Stimulated activated CD4-positive, alpha-beta T cell treated with anti-CD3 and anti-CD28 coated beads, Interleukin-2, amount 100 ng/mL, for 4 hours (primary cell): ENCODE measurements at places on chromosomes 1 and 21.

- no peak for DNase-seq
These were observed 31.8 kb downstream of the KCNK2 start for GRCh38 chr1:215114154-215114933.

DNA sequence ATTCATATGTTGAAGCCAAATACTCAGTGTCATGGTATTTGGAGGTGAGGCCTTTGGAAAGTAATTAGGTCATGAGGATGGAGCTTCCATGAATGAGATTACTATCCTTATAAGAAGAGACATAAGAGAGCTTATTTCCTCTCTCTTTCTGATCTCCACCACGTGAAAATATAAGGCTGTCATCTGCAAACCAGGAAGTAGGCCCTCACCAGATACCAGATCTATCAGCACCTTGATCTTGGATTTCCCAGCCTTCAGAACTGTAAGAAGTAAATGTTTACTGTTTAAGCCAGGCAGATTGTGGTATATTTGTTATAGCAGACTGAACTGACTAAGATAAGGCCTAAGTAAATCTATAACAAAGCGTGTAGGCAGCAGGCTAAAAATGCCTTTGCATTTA, 25.3 kb downstream of the RBM11 start:
- no peak for DNase-seq

- DNase-seq, result no peak
These were observed 989 bp downstream of the ACTA1 start for GRCh38 chr1:229432905-229433304.

- DNase-seq, result no peak
These were observed 9.1 kb downstream of the RHBDL2 start for GRCh38 chr1:38932571-38932970.

GRCh38 chr1:20126806-20127440, 7.6 kb upstream of the PLA2G2D start:
- no peak for DNase-seq

- no peak for DNase-seq
These were observed 2.7 kb downstream of the IFFO2 start for GRCh38 chr1:18953731-18954231.

- DNase-seq, result no peak
These were observed 24.0 kb upstream of the DENND1B start for GRCh38 chr1:197799271-197799670.

DNA sequence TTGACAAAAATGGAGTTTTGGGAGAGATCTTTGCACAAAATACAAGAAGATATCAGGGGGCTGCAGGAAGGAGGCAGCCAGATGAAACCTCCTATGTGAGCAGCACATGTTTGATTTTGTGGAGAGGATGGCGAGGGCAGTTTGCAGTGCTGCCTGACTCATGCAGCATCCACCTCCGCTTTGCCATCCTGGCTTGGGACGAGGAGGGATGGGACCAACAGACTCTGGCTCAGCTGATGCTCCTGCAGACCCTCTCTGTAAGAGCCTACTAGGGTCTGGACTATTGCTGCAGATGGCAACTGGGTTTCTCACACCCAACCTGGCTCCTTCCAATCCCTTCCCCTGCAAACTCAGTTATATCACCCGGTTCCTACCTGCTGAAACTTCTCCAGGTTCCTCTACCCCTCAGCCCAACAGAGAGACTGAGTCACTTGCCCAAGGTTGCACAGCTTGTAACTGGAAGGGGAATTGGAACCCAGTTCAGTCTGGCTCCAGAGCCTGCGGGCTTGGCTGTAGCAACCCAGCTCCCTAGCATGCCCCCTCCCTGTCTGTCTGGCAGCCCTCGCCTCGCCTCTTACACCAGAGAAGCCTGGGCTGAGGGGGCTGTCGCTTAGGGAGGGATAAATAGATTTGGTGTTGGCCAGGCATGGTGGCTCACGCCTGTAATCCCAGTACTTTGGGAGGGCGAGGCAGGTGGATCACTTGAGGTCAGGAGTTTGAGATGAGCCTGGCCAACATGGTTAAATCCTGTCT, 205.8 kb downstream of the PTPRU start:
- DNase-seq, result no peak

- no peak for DNase-seq
These were observed 33.1 kb upstream of the LMO4 start for GRCh38 chr1:87295445-87296110.

- no peak for DNase-seq
These were observed 41.4 kb downstream of the KCNK1 start for GRCh38 chr1:233655301-233655740.
